Muscle of leg (tissue), 16 donors: ENCODE measurements at places on chromosomes 11 and 22. TPM values are rescaled to one million over a fixed set of nuclear protein-coding genes. Genes with fewer than 3 reads are reported as not detected.

The SOX6 gene
- 26.5 TPM for total RNA-seq

The OVCH2 gene
- total RNA-seq: not detected

The ALDH3B2 gene
- 0.09 TPM for total RNA-seq

The OR5L1 gene
- total RNA-seq: not detected

The F2 gene
- 0.13 TPM for total RNA-seq

The TPBGL gene
- total RNA-seq: not detected

The PHF21B gene
- 0.49 TPM for total RNA-seq

The OR4A15 gene
- not detected for total RNA-seq

The SMIM35 gene
- total RNA-seq: under 0.01 TPM

The PUS3 gene
- 11.0 TPM for total RNA-seq

The ANO5 gene
- 14.3 TPM for total RNA-seq

The SCGB1D2 gene
- not detected for total RNA-seq

The BACE1 gene
- total RNA-seq: 16.6 TPM

The GRIA4 gene
- total RNA-seq: 12.9 TPM

The OR8D1 gene
- not detected for total RNA-seq

The CDON gene
- 42.1 TPM for total RNA-seq

The GAL3ST3 gene
- 0.80 TPM for total RNA-seq

The BTBD10 gene
- 39.5 TPM for total RNA-seq

The SCGB2A2 gene
- not detected for total RNA-seq

The FUT4 gene
- 5.0 TPM for total RNA-seq

The MMP8 gene
- 0.13 TPM for total RNA-seq

The TSPAN32 gene
- total RNA-seq: 2.7 TPM

The NEAT1 gene
- 15.6 TPM for total RNA-seq

The FGF19 gene
- total RNA-seq: 0.44 TPM

The VEGFB gene
- total RNA-seq: 54.0 TPM

The TEX54 gene
- total RNA-seq: not detected

The ALG8 gene
- 21.1 TPM for total RNA-seq

The OR2AG2 gene
- 0.04 TPM for total RNA-seq

The SCN3B gene
- total RNA-seq: 12.8 TPM

The OR4P4 gene
- total RNA-seq: not detected

The FGF4 gene
- 5.4 TPM for total RNA-seq

The APOC3 gene
- 0.40 TPM for total RNA-seq

The HBB gene
- 755 TPM for total RNA-seq

The TUBA8 gene
- total RNA-seq: 28.2 TPM

The BIK gene
- 0.18 TPM for total RNA-seq

The SCGB1A1 gene
- total RNA-seq: not detected

The ROM1 gene
- total RNA-seq: 3.3 TPM

The CYP2D6 gene
- 0.31 TPM for total RNA-seq

The LRRC74B gene
- 0.09 TPM for total RNA-seq

The TRPM5 gene
- total RNA-seq: under 0.01 TPM

The P2RY6 gene
- 0.53 TPM for total RNA-seq

The STK33 gene
- total RNA-seq: 3.8 TPM

The IL17RA gene
- total RNA-seq: 2.8 TPM

The HIC2 gene
- total RNA-seq: 4.2 TPM

The ACTN3 gene
- 81.6 TPM for total RNA-seq

The OR51I2 gene
- not detected for total RNA-seq
